ENCODE measurements at places on chromosomes 16 and 17.

- DNase-seq: no peak
These were observed 4.5 kb downstream of the C17orf50 start for GRCh38 chr17:35765086-35765710.

DNA sequence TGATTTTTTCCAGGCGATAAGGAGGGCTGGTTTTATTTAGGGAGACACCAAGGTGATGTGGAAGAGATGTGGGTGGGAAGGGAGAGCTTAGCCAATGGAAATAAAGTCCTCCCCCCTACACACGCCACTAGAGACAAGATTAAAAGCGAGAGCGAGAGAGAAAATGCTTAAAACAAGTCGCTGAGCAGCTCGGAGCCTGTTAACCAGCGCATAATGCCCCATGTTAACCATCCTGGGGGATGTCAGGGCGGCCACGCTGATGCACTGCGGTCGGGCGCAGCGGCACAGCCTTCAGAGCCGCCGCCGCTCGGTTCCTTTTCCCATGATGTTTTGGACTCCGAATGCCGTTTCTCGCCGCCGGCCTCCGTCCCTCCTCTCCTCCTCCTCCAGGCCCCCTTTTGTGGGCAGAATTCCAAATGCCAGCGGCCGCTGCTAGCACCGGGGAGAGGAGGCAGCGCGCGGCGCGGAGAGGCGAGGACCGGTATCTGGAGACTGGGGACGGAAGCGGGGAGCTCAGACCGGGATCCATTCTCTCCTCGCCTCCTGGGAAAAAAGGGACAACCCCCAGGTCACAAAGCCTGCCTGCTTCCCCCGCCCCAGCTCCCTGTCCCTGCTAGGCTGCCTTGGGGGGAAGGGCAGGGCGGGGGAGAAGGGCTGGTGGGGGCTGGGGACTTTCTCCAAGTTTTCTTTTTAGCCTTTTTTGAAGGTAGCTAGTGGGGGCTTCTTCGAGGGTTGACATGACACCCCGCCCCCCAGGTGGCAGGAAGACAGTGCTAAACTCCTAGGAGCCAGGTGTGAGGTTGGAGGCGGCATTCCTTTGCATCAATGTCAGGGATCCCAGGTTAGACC lies 98.1 kb upstream of the CCL2 start:
- DNase-seq: no peak

DNA sequence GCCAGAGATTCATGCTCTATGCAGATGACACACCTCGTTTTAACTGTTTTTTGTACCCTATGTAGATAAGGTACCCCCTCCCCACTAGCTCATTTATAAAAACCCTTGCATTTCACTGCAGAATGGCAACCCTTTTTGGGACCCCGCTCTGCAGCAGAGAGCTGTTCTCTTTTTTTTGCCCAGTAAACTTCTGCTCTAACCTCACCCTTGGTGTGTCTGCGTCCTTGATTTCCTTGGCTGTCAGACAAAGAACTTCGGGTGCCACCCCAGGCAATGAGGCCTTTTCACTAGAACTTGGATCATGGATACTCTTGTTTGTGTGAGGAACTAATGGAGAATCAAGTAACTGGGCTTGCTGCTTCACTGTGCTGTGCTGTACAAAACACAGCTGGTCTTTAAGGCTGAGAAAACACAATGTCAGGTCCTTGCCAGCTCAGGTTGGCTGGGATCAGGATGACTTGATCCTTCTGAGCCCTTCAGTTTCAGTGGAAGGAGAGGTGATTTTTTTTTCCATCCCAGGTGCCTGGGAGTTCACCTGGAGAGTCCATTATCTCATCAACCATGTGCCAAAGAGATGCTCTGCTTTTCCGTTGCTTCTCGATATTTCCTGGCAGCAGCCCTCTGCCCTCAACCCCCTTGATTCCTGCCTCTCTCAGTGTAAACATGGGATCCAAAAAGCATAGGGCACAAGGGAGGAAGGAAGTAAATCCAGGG lies 133.2 kb upstream of the FAM20A start:
- DNase-seq: no peak

DNA sequence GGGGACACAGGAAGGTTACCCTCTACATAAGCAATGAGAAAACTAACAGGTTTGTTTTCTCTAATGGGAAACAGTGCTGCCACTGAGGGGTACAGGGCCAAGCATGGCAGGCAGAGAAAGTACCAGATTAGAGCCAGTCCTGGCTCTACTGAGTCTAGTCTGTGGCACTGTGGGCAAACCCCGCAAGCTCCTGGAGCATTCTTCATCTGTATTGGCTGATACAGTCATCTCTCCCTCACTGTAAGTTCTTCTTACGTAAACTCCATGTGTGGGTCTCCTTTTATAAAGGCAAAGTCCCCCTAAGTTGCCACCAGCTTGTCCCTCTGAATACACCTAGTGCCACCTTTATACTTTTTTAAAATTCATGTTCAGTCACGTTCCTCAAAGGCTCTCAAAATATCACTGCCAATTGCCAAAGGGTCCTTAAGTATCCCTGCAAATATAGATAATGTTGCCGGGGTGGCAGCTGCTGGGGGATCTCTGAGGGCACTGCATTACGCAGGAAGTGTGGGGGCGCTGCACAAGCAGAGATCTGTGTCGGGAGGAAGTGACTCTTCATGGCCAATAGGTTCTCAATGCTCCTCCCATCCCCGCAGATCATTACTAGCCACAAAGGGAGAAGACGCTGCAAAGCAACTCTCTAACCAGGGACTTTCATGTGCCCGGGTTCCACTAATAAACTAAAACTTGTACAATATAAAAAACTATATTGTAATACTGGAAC lies 18.8 kb downstream of the XPO6 start:
- DNase-seq: no peak

- no peak for DNase-seq
These were observed 1.1 kb downstream of the CCP110 start for GRCh38 chr16:19524616-19525384.

DNA sequence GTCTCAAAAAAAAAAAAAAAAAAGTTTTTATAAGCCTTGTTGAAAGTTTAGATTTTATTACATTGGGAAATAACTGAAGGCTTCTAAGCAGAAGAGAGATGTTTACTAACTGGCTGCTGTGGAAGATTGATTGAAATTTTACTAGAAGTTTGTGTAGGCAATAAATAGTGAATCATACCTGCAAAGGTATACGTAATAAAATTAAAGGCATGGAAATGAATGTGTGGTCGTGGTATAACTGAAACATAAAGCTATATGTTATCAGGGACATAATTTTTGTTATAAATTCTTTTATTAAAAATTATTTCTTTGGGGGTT lies 8.7 kb downstream of the LUC7L3 start:
- DNase-seq: no peak

DNA sequence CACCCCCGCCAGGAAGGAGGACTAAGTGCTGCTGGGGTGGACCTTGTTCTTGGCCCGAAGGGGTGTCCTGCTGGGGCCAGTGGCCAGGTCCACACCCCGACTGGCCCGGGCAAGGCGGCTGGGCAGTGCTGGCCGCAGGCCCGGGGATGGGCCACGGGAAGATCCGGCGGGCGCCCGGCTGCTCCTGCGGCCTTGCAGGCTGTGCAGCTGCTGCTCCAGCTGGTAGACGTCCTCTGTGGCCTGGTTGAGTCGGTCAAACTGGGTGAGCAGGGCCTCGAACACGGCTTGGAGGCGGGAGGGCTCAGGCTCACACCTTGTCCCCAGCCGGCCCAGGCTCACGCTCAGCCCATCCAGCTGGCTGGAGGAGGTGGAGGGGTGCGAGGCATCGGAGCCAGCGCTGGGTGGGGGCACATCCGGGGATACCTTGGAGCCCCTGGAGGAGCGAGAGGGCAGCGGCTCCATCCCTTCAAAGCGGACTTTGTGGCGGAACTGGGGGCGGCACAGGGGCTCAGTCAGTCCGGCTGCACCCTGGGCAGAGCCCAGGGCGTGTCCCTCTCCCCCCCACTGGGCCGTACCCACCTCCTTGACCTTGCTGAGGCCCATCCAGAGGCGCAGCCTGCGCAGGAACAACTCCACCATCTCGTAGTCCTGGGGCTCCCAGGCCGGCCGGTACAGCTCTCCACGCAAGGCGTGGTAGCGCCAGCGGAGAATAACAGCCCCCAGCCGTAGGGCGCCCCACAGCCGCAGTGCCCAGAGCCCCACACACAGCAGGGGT lies 42.1 kb downstream of the TSC2 start:
- DNase-seq: no peak

GRCh38 chr16:53434377-53435065 lies at the start of gene RBL2:
Gene RBL2, plus strand, starts transcription at chr16:53434471. Its CDS starts 86 bp downstream, at chr16:53434557.
- peak; percentile 41 for DNase-seq

DNA sequence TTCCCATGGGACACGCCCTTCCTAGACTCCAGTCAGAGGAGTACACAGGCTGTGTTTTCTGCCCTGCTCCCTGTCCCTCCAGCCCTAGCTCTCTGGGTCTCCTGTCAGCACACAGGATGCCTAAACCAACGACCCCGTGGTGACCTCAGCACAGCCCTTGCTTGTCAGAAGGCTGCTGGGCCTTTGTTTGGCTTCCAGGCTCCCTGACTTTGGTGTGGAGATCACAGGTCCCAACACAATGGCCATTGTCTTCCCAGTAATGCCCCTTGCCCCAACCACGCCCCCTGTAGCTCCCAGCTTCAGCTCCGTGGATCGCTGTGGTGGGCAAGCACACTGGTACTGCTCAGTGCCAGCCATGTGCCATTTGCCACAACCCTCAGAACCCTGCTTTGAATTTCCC lies 15.0 kb downstream of the HNF1B start:
- DNase-seq: no peak

- DNase-seq: no peak
These were observed 24.0 kb downstream of the SPNS2 start for GRCh38 chr17:4522661-4523060.

GRCh38 chr16:49009204-49009603 lies 272.4 kb downstream of the CBLN1 start:
- no peak for DNase-seq

DNA sequence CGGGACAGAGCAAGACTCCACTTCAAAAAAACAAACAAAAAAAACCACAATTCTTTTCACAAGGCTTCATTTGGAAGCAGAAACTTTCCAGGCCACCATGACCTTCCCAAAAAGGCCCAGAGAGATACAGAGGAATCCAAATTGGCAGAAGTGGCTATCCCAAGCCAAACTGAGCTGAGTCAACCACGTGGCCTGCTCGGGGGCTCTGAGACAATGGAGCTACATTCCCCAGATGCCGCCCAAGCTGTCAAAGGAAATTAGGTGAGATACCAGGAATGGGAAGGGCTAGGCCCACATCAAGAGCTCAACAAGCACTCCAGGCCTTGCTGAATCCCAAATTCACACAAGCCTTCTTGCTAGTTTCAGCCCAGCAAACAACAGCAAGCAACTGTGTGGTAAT lies 5.7 kb upstream of the EXOSC6 start:
- DNase-seq: no peak

GRCh38 chr17:72590382-72590781 lies 469.6 kb downstream of the SOX9 start:
- DNase-seq: no peak

- no peak for DNase-seq
These were observed 62.6 kb downstream of the ZFHX3 start for GRCh38 chr16:72985148-72985941.

DNA sequence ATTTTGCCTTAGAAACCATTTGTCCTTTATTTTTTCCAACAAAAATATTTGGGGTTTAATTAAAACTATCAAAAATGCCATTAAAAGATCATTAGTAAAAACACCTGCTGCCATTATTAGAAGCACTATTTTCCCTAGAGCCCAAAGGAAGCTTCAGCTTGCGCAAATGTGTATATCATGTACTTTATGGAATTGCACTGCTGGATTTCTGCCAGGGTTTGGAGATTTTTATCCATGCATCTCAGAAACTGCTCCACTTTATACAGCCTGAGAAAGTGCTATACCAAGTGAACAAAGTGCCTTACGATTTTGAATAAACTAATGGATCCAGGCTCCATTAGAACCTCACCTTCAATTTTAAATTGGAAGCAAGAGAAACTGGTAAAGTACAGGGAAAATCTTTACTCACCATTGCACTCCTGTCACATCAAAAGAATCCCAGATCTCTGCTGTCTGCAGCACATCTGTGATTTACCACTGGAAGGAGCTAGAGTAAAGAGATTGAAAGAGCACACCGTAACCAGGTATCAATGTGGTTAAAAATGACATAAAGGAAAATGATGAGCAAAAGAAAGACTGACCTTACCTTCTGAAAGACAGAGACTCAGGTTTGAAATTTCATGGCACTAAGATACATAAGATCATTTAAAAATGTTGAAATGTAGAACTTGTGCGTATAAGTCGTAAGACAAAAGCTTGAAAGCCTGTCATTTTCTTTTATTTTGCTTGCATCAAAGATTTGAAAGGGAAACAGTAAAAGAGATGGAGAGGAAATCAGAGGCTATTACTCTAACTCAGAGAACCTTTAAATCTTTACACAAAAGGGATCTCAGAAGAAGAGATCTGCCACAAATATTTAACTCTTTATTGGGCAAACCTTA lies 678.1 kb upstream of the GOT2 start:
- no peak for DNase-seq
